ENCODE measurements at places on chromosomes 2 and 18. TPM values are rescaled to one million over a fixed set of nuclear protein-coding genes. Genes with fewer than 3 reads are reported as not detected.

PLCD4 gene
- polyA plus RNA-seq, result 0.19 TPM

CABYR gene
- polyA plus RNA-seq, result not detected

CCDC93 gene
- polyA plus RNA-seq, result 3.1 TPM

REG1A gene
- polyA plus RNA-seq, result 1,155 TPM

ZEB2 gene
- polyA plus RNA-seq, result 38.3 TPM

RNF181 gene
- polyA plus RNA-seq, result 217 TPM

C1QL2 gene
- polyA plus RNA-seq, result not detected

AGXT gene
- not detected for polyA plus RNA-seq
